Breast epithelium (tissue), 4 donors: ENCODE measurements at places on chromosomes 13 and 19. TPM values are rescaled to one million over a fixed set of nuclear protein-coding genes. Genes with fewer than 3 reads are reported as not detected.

Gene ERICH6B
- total RNA-seq = not detected

- no peaks in the 10 kb centered on the region for H3K27me3 ChIP-seq
- H3K36me3 ChIP-seq = no peaks in the 10 kb centered on the region
- DNase-seq = no peak
- no peak overlapping the region for H3K27ac ChIP-seq
- H3K4me3 ChIP-seq = no peak overlapping the region
Observed at GRCh38 chr13:46698014-46698413, 98.9 kb downstream of the ESD start.

DNA sequence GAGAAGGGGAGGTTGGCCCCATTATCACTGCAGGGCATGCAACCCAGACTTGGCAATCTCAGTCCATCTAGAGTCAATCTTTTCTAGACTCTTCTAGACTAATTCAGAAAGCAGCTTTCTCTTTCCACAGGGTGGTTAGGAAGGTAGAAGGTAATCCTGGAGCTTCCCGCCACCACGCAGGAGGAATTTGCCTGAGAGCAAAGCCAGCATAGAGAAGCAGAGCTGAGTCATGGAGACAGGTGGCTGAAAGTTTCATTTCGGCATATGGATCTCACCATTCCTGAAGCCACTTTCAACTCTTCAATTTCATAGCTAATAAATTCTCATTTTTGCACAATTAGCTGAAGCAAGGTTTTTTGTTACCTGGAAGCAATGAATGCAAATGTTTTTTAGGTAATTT lies 29.0 kb upstream of the FFAR2 start:
- no peak overlapping the region for H3K27ac ChIP-seq
- no peak overlapping the region for H3K4me3 ChIP-seq
- no peaks in the 10 kb centered on the region for H3K27me3 ChIP-seq
- no peaks in the 10 kb centered on the region for H3K36me3 ChIP-seq
- no peak for DNase-seq

DNA sequence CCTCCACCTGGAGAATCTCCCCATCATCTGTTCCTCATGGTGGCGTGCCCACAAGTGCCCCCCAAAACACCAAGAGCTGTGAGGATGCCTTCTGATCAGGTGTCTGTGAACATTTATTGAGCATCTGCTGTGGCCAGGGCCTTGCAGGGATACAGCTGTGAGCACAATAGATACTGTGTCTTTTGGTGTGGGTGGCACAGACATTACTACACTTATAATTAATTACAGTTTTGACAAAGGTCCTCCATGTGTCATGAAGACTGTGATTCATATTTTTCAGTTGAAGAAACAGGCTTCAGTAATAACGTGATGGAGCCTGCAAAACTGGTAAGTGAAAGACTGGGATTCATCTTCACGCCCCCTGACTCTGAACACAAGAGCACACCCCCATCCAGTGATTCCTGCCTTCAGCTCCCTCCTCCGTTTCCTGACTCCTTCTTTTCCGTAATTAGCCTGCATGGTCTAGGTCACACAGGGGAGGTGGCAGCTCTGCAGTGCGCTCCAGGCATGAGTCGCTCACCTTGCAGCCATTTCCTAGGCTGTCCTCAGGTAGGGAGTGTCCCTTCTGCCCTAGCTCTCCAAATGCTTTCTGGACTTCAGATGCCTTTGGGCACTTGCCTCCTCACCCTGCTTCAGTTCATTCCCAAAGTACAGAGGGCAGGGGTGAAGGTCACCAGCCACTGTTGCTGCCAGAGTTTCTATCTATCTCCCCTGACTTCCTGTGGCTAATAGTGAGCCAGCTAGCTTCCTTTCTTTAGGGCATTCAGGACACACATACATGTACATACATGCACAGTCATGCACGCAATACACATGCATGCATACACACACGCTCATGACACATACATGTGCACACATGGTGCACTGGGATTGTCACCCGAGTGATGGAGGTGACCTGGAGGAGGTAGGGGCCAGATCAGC lies 66.5 kb downstream of the SIAH3 start:
- H3K27me3 ChIP-seq = no peaks in the 10 kb centered on the region
- no peaks in the 10 kb centered on the region for H3K36me3 ChIP-seq
- no peak overlapping the region for H3K27ac ChIP-seq
- no peak overlapping the region for H3K4me3 ChIP-seq
- no peak for DNase-seq

Gene CASP14
- not detected for total RNA-seq
